ENCODE measurements at places on chromosomes 4 and X.

DNA sequence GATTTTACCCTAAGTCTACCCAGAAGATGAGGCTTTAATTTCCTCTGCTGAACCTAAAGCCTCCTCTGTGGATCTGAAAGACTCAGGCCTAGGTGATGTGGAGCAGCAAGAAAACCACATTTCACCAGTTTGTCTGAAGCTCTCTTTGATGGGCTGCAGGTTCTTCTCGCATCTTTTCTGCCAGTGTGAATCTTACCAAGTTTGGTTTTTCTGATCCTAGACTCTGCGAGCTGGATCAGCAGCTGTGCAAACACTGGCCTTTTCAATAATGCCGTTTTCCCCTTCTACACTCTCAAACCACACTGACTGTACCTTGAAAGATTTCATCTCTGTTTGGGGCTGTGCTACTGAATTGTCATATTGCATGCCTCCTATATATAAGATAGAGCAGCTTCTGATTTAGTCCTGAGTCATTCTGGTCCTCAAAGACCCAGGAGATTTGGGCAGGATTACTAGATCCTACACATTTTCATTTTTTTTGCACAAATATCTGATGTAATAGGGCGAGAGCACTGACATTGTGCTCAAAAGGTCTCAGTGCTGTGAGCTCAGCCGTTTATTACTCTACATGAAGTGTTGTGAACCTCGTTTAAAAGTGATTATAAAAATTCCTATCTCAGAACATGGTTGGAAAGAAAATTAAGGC, 133.6 kb upstream of the FAM9C start:
- no peak for DNase-seq

DNA sequence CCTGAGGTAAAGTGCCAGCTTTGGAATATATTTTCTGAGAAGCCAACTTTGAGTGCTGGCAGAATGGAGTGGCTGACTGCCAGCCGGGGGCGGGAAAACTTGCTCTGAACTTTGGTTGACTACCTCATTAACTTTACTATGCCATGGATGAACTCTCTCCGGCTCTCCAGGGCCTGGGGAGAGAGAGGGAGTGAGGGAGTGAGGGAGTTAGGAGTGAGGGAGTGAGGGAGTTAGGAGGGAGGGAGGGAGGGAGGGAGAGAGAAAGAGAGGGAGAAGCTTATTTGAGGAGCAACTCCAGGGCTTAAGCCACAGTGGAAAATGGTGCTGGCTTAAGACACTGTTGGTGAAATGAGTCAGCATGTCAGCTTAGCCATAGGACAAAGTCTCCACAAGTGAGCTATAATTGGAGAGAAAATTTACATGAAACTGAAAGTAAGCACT, 280.9 kb upstream of the RPS6KA3 start:
- peak; percentile 37 for DNase-seq

DNA sequence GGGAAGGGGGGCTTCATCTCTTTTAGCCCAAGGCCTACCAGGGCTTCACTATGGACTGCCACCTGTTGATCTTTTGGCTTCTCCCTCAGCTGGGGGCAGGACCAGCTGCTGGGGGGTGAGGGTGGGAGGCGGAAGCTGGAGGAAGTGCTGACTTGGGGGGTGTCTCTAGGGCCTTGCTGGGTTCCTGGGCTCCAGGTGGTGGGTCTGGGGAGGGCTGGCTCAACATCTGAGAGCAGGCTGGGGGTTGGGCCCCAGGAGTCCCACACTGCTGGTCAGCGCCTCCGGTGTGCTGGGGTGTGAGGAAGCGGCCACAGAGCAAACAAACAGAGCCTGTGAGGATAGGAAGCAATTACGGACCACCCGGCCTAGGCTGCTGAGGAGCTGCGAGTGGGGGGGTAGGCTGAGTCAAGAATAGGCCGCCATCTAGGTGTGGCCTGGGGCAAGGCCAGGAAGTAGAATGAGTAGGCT, 85.7 kb downstream of the EFNB1 start:
- DNase-seq: no peak

- DNase-seq: no peak
These were observed 212.7 kb downstream of the CENPC start for GRCh38 chr4:67332627-67333026.

- no peak for DNase-seq
These were observed 453.4 kb upstream of the MAGEB2 start for GRCh38 chrX:29762006-29762405.

DNA sequence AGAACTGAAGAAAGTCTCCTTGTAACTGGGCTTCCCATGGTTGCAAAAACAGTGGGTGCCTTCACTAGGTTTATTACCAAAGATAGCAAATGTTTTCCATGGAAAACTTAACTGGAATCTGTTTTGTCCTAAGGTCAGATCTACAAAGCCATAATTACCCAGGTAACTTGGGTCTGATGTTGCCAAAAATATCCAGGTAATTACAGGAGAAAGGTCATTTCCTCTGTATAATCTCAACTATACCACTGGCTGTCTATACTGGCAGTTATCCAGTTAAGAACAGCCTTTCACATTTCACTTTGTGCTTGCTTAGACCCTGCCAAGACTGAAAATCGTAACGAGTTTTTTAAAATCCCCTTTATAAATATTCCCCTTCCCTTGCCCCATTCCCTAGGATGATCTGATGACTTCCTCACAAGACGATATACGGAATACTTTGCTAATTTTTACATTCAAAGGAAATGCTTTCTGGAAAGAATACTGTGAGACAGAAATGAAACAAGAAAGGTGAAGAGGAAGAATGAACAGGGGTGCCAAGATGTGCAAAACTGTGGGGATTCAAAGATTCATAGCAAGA, 105.5 kb downstream of the MAML3 start:
- DNase-seq: no peak

DNA sequence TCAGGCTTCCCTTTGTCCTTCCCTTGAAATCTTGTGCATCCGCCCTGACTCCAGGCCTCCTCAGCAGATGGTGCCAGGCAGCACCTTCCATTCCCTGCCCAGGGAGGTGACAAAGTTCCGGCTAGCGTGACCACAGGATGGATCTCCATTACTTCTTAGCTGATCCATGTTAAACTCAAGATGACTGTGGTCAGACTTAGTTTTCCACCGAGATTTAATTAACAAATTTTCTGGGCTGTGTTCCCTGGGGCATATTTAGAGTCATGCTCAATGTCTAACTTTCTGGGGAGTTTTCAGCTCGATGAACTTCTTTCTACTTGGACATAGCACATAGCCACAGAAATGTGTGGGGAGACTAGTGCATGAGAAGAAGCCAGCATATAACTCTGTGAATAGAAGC, 215.1 kb upstream of the SFRP2 start:
- peak; percentile 67 for DNase-seq
